ENCODE measurements at places on chromosomes 16 and 17. TPM values are rescaled to one million over a fixed set of nuclear protein-coding genes. Genes with fewer than 3 reads are reported as not detected.

The MMP15 gene
- total RNA-seq: 36.9 TPM

DNA sequence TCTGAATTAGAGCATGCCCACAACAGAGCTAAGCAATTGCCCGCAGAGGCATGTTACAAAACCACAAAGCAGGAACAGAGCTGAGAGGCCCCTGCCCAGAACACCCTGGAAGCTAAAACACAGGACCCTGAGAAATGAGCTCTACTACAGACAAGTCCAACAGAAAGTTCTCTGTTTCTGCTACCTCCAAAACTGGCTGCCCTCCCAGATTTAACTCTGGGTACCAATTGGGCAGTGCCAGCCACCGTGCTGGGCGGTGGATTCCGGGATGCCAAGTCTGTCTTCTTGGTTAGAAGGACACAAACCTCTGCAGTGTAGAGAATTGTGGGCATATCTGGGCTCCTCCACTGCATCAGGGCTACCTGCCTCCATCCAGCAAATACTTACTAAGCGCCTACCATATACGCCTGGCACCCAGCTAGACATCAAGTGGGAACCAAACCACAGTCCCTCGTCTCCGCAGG lies 1.0 kb downstream of the CMTM4 start:
- H3K4me3 ChIP-seq: peak overlapping the region; percentile 62
- no peak overlapping the region for H3K27ac ChIP-seq
- no peaks in the 10 kb centered on the region for H3K4me1 ChIP-seq
- no peak for DNase-seq

GRCh38 chr16:73280388-73280787 lies 232.5 kb upstream of the ZFHX3 start:
- no peaks in the 10 kb centered on the region for H3K27me3 ChIP-seq
- no peaks in the 10 kb centered on the region for H3K4me1 ChIP-seq
- no peaks in the 10 kb centered on the region for H3K36me3 ChIP-seq
- H3K27ac ChIP-seq: no peak overlapping the region
- H3K4me3 ChIP-seq: no peak overlapping the region

The C16orf86 gene
- 3.6 TPM for total RNA-seq

GRCh38 chr17:31819578-31819977 lies 39.5 kb downstream of the COPRS start:
- no peak overlapping the region for H3K27ac ChIP-seq
- H3K27me3 ChIP-seq: no peaks in the 10 kb centered on the region
- no peak overlapping the region for H3K4me3 ChIP-seq
- no peaks in the 10 kb centered on the region for H3K4me1 ChIP-seq
- no peaks in the 10 kb centered on the region for H3K36me3 ChIP-seq

DNA sequence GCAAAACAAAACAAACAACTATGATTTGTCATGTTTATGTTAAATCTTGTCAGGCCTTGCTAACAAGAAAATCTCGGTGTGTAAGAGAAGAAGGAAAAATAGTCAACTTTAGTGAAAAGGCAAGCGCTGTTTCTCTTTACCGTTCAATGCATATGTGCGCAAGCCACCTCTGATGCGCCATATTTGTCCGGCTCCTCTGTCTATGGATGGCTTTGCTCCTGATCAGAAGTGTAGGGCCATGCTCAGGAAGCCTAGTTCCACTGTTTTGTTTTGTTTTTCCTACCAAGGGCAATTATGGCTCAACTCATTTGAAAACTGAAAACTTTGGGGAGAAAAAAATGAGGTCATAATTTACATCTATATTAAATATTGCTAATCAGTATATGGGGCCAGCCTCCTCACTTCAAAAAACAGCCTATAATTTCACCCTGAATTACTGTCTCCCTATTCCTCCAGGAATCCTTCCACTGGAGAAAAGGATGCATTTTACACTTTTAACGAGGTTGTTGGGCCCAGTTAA lies 4.5 kb downstream of the MAF start:
- peak; percentile 38 for DNase-seq
- H3K27ac ChIP-seq: peak overlapping the region; percentile 54
- H3K4me1 ChIP-seq: no peaks in the 10 kb centered on the region
- no peaks in the 10 kb centered on the region for H3K36me3 ChIP-seq

GRCh38 chr17:27630607-27631410 lies at the start of gene LGALS9:
Gene LGALS9 (plus strand): TSS chr17:27631188. CDS start chr17:27631266, 78 bp downstream.
- peak within 1 kb of the TSS; percentile 70 for H3K27ac ChIP-seq
- H3K4me1 ChIP-seq: peaks cover 42% of the 10 kb centered on the region
- DNase-seq: no peak
- no peaks in the 10 kb centered on the region for H3K36me3 ChIP-seq

GRCh38 chr17:4652997-4653396 lies 11.5 kb upstream of the ALOX15 start:
- no peaks in the 10 kb centered on the region for H3K36me3 ChIP-seq
- H3K27ac ChIP-seq: no peak overlapping the region
- no peaks in the 10 kb centered on the region for H3K4me1 ChIP-seq
- no peak overlapping the region for H3K4me3 ChIP-seq

DNA sequence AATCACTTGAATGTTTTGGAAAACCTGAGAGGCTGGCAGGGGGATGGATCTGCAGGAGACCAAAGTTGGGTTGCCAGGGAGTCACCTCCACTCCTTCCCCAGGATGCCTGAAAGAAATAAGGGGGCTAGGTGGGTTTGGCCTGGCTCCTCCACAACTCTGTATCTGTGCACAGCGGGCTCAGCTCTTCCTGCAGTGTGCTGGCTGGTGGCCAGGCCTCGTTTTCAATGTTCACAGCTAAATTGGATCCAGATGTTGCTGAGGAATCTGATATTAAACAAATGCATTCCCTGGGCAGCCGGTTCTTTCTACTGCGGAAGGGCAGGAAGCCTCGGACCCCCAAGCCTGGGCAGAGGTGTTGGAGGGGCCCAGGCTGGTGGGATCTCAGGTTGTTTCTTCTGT lies 106.2 kb downstream of the N4BP1 start:
- no peak overlapping the region for H3K27ac ChIP-seq
- H3K4me1 ChIP-seq: no peaks in the 10 kb centered on the region
- peak; percentile 61 for DNase-seq

The CHRNE gene
- total RNA-seq: 167 TPM

DNA sequence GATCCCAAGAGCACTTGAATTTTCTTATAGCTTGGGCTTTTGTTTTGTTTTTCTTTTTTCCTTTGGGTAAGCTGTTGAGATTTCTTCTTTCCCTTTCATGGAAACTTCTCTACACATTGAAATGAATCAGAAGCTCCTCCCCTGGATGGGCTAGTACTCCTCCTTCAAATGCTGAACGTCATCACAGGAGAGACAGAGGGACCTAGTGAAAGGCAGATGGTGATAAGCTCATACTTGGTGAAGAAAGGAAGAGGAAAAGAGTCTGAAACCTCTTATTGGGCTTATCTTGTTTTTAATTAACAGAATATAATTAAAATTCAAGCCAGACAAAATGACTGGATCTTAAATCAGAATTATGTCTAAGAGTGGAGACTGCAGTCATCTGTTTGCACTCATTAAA lies 147.3 kb downstream of the SNX11 start:
- no peak overlapping the region for H3K4me3 ChIP-seq
- no peak for DNase-seq
- no peaks in the 10 kb centered on the region for H3K27me3 ChIP-seq
- H3K36me3 ChIP-seq: no peaks in the 10 kb centered on the region
- no peaks in the 10 kb centered on the region for H3K4me1 ChIP-seq

DNA sequence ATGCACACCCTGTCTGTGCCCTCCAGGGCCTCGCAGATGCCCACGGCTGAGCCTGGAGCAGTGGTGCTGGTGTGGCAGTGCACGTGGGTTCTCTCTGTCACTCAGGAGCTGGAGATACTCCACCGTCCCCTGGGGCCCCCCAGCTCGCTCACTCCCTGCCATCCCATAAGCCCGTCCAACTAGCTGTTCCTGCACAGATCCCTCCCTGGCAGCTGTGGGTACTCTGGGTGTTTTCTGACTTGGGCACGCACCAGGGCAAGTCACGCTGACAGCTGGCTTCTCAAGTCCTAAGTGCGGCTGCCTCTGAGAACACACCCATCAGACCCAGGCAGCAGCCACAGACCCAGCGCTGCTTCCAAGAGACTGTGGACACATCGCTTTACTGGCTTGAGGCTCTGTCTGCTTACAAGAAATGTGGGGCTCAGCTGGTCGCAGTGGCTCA lies 25.4 kb upstream of the ITGB4 start:
- peak overlapping the region; percentile 93 for H3K27ac ChIP-seq
- H3K36me3 ChIP-seq: peaks cover 12% of the 10 kb centered on the region
- no peak for DNase-seq
- H3K4me3 ChIP-seq: no peak overlapping the region

GRCh38 chr16:81945665-81946064 lies 65.6 kb downstream of the SDR42E1 start:
- H3K27me3 ChIP-seq: no peaks in the 10 kb centered on the region
- no peak overlapping the region for H3K27ac ChIP-seq
- DNase-seq: no peak
- no peaks in the 10 kb centered on the region for H3K4me1 ChIP-seq
- no peak overlapping the region for H3K4me3 ChIP-seq

The SLC47A1 gene
- 4.9 TPM for total RNA-seq

DNA sequence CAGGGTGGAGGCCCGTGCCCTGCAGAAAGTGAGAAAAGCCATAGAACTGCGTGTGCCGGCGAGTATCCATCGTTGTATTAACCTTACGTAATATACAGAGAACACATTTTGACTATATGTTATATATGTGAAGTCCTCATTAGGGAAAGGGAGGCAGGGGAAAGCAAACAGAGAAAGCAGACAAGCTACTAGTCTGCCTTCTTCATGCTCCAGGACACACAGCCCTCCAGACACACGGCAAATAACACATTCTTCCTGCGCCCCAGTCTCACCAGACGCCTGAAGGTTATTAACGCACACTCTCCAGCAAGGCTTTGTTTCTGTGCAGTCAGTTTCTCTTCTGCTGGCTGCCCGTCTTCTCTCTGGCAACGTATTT lies 28.8 kb downstream of the PRDM7 start:
- H3K4me1 ChIP-seq: no peaks in the 10 kb centered on the region
- H3K36me3 ChIP-seq: peaks cover 3% of the 10 kb centered on the region
- no peak for DNase-seq
- H3K27me3 ChIP-seq: no peaks in the 10 kb centered on the region
- H3K27ac ChIP-seq: no peak overlapping the region
- H3K4me3 ChIP-seq: no peak overlapping the region

DNA sequence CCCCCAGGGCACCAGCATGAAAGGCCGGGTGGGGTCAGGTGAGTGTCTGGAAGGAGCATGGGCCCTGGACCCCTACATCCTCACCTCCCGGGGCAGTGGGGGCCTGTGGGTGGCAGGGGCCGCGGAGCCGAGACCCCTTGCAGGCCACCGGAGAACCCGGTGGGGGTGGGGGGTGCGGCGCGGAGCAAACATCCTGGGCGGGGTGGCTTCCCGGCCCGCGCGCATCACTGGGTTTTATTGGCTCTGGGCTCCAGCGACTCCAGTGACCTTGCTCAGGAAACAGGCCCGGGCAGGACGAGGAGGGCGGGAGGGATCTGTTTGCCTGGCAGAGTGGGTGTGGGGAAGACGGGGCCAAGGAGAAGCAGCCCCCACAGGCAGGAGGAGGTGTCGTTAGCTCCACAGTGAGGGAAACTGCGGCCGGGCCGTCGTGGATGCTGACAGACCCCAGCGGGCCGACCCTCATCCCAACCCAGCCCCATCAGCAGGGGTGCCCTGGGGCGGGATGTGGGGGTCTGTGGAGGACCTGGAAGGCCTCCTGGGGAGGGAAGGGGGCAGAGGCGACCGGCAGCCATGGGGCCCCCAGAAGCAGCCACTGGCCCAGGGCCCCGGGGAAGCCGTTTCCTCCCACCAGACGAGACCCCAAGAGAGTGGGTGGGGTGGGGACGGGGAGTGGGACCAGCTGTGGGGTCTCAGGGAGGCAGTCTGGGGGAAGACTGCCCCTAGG lies 10.6 kb downstream of the SSTR5 start:
- H3K27ac ChIP-seq: no peak overlapping the region
- DNase-seq: no peak
- H3K27me3 ChIP-seq: no peaks in the 10 kb centered on the region
- H3K4me1 ChIP-seq: no peaks in the 10 kb centered on the region
- no peaks in the 10 kb centered on the region for H3K36me3 ChIP-seq
- no peak overlapping the region for H3K4me3 ChIP-seq

GRCh38 chr17:13287226-13287625 lies 269.4 kb upstream of the ELAC2 start:
- DNase-seq: no peak
- no peak overlapping the region for H3K4me3 ChIP-seq
- H3K27me3 ChIP-seq: no peaks in the 10 kb centered on the region
- H3K4me1 ChIP-seq: no peaks in the 10 kb centered on the region
- H3K27ac ChIP-seq: no peak overlapping the region
- no peaks in the 10 kb centered on the region for H3K36me3 ChIP-seq

DNA sequence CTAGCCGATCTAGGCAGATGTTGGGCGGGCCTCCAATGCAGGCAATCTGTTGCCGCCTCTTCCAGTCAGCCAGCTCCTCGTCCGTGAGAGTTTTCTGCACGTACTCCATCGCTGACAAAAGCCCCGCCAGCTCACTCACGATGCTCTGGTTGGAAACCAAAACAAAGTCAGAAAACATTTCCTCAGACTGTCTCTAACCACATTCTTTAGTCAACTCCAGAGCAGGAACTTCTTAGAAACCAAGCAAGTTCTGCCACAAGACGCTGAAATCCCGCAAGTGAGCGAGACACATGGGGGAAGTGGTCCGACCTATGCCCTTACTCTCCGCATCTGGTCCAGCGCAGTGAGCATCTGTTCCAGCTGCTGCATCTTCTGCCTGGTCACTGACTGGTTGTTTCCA lies 49.1 kb downstream of the STAT5A start:
- DNase-seq: no peak
- H3K4me1 ChIP-seq: peaks cover 11% of the 10 kb centered on the region
- no peak overlapping the region for H3K4me3 ChIP-seq
- H3K27me3 ChIP-seq: no peaks in the 10 kb centered on the region
- peaks cover 95% of the 10 kb centered on the region for H3K36me3 ChIP-seq
